ENCODE measurements at places on chromosomes 7 and 10.

DNA sequence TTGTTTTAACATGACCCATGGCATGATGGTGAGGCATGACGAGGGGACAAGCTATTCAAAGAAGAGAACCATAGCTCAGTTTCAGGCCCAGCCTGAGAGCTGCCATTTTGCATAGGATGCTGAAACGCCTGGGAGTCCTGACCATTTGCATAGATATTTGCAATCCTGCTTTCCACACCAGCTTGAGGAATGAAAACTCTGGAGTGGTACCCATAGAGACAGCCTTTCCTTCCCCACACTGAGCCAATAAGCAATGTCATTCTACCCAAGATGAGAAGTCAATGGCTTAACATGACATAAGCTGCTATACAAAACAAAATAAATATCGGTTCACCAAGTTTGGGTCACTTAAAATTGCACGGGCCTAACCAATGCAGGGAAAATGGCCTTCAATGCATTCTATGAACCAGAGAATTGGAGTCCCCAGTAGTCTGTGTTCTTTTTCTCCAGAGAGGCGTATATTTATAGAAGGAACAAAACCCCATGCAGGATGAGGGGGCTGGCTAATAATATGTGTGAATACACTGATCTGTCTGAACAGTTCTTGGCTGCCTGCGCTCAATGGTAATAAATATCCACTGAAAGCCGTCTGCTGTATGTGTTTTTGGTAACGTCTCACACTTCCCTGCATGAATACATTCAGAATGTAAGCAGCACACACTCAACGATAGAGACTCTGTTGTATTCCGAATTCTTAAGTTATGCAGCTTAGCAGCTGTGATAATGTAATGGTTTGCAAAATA lies 329.3 kb downstream of the FRMD4A start:
- no peak for DNase-seq

GRCh38 chr10:30219971-30220751 lies 128.9 kb downstream of the MTPAP start:
- no peak for DNase-seq

- no peak for DNase-seq
Measured at GRCh38 chr7:55018361-55019190, at the start of gene EGFR. Gene EGFR, plus strand, starts transcription at chr7:55019017. Its CDS starts 261 bp downstream, at chr7:55019278.

DNA sequence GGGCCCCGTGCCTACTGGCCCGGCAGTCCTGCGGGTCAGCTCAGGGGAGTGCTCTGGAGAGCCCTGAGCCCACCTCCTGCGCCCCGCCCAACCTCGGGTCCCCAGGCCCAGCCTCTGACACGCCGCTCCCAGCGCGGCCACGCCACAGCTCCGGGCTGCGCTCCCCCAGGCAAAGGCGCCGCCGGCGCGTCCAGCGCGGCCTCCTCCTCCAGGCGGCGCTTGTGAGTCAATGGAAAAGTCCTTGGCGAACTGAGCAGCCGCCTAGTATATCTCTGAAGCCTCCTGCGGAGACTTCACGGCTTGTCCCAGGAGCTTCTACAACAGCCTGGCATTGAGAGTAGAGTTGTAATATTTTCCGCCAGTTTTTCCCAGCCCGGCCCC lies 29.5 kb upstream of the BMS1 start:
- DNase-seq, result peak; percentile 60

DNA sequence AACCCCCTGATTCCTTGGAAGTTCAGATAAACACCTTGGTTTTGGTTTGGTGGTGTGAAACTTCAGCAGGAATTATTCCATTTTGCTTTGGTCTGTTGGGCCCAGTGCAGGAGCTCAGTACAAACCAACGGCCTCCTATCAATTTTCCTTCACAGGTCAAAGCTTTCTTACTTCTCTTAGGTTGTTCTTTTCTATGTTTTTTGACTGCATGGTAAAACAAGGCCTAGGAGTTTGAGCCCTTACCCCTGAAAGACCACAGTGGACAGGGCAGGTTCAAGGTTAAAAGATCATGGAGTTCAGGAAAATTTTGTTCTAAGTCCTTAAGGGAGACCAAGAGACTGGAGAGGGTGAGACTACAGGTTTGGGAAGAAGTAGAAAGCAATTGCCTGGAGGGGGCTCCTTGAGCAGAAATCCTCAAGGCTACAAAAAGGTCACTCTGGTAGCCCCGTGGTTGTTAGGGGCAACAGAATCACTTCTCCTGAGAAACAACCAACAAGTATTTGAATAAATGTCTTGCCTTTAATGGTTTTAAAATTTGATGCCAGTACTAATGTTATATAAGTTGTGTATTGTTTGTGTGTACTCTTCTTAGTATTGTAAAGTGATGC lies 40.9 kb upstream of the FHIP2A start:
- no peak for DNase-seq

DNA sequence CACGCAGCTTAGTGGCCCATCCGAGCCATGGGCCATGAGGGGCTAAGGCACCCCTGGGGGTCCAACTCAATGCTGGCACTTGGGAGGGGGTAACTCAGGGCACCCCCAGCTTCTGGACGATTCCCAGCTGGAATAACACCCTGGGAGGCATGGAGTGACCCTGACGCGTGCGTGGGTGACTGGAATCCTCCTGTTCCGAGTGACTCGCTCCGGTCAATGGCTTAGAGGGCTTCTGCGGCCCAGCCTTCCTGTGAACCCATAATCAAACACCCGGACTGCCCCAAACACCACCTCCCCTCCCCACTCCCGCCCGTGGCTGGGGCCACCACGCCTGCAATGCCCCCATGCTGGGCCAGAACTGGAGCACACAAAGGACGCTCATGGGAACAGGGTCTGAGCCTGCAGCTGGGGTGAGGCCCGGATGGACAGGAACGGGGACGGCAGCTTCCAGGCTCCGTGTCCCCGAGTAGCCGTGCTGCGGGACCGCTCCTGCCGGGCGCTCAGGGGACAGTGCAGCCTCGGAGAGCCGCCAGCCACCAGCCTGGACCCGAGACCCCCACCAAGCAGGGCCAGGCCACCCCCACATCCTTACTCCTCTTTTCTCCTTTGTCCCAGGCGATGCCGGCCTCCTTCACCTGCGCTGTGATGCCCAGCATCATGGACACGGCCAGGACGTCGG lies 8.5 kb downstream of the INTS1 start:
- DNase-seq, result no peak

- DNase-seq, result no peak
Measured at GRCh38 chr7:29345590-29345989, 151.0 kb downstream of the CHN2 start.

- DNase-seq, result no peak
Measured at GRCh38 chr10:83965473-83965872, 173.8 kb upstream of the GHITM start.

GRCh38 chr10:16545116-16545736 lies 23.5 kb upstream of the C1QL3 start:
- no peak for DNase-seq

DNA sequence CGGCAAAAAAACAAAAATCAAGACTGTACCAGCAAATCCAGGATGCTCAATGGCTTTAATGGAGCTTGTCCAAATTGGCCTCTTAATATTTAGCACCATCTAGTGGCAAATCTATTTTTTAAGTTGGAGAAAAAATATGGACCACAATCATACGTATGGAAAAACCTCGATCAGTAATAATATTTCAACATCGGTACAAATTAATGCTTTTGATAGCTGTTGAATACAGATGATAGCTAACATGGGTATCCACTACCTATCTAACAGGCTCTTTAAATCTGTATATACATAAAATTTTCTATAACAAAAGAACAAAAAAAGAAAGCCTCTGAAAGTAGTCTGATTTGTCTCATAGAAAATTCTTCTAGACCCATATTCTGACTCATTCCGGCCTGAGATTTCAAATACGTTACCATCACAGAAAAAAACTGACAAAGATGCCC lies 29.2 kb downstream of the COA1 start:
- no peak for DNase-seq

- DNase-seq, result no peak
Measured at GRCh38 chr7:116673457-116673865, 1.5 kb downstream of the MET start.

- no peak for DNase-seq
Measured at GRCh38 chr7:49630513-49630912, 142.9 kb upstream of the VWC2 start.

DNA sequence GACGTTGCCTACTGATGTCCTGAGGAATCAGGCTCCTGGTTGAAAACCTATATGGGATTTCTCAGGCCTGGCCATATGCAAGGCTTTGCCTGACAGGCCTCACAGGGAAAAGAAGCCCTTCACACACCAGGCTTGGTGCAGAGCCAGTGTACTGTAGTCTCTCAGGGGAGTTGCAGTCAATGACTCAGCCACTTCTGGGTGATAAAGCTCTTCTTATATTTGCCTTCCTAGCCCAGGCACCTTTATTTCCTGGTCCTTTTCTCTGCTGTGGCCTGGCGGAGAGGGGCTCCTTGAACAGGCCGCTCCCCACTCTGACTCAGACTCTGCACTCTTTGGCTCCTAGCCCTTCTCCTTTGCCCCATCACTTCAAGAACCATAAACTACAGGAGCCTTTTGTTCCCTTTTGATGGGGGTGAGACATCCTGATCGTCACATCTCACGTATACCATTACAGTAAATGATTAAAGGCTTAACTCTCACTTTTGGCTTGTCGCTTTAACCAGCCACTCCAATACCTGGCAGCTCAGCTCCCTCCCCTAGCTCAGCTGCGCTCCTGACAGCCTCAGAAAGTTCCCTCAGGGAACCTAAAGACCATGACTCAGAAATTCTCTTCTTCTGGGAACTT lies 33.5 kb downstream of the DPY19L1 start:
- no peak for DNase-seq

- DNase-seq, result no peak
Measured at GRCh38 chr10:70807556-70807955, 8.2 kb upstream of the SGPL1 start.

GRCh38 chr7:81484261-81484660 lies 285.6 kb downstream of the HGF start:
- DNase-seq, result no peak

- DNase-seq, result no peak
Measured at GRCh38 chr7:131604841-131605279, 48.4 kb upstream of the PODXL start.

GRCh38 chr10:18179891-18180290 lies 39.7 kb downstream of the CACNB2 start:
- no peak for DNase-seq

GRCh38 chr10:78727728-78728127 lies 341.0 kb upstream of the ZMIZ1 start:
- DNase-seq, result no peak

- no peak for DNase-seq
Measured at GRCh38 chr10:33463011-33463410, 128.5 kb upstream of the NRP1 start.

- no peak for DNase-seq
Measured at GRCh38 chr7:112184455-112184854, 21.7 kb downstream of the DOCK4 start.

- DNase-seq, result no peak
Measured at GRCh38 chr10:51423121-51423452, 276.3 kb downstream of the CSTF2T start.

DNA sequence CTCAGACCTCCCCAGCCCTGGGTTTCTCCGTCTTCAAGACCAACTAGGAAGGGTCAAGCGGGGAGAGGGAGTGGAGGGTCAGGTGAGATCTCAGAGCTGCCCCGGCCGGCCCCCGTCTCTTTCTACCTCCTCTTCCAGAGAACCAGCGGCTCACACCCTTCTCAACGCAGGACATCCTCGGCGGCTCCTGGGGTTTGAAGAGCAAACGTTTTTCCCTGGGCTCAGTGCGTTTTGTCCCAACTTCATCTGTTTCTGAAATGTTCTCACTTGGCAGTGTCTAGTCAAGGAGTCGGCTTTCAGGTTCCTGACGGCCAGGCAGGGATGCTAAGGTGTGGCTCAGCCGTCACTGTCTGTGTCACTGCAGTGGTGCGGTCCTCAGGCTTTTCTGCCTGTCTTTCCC lies 416.4 kb upstream of the FOXK1 start:
- no peak for DNase-seq

DNA sequence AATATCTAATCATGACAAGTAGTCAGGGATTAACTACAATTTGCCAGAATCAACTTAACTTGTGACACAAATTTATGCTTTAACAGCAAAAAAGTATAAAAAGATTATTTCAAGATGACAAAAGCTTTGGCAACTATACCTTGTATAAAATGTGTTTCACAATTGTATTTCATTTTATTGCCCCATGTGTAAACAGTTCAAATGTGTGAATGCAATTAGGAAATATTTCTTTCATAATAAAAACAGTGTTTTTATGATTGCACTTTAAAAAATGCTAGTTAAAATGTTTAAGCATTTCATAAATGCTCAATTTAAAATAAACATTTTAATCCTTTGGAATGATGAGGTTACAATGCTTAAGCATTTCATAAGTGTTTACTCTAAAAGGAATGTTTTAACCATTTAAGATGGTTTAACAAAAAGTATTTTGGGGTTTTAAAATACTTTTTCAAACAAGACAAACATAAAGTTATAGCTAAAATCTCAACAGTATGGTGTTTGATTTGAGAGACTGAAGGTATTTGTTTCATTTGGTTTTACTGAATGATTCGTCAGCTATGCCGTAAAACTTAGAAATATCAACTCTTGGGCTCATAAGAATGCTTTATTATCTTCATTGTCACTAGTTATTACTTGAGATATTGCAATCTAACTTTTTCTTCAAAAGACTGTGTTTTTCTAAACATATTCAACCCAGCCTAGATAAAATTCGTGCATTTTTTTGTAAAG lies 50.1 kb downstream of the SFTPD start:
- DNase-seq, result no peak

- no peak for DNase-seq
Measured at GRCh38 chr10:3668966-3669330, 116.1 kb downstream of the KLF6 start.

DNA sequence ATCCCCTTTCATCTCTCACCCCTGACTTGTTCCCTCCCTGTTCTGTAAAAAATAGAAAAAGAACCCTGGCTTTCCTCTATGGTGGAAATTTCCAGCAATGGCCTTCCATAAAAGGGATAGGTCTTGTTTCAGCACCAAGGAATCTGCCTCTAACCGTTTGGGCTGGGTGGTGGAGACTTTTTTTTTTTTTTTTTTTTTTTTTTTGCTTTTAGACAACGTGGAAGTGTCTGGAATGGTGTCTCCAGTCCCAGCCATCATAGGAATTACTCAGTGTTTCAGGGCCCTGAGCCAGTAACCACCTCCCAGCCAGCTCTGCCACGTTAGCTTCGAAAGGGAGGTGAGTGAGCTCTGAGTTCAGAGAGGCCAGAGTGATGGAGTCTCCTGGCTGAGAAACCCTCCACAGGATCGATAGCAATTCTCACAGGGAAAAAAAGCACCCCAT lies 97.3 kb upstream of the COL1A2 start:
- DNase-seq, result no peak

GRCh38 chr10:47182934-47183703 lies 116.9 kb upstream of the GDF10 start:
- DNase-seq, result no peak

GRCh38 chr7:11315666-11316258 lies 342.1 kb downstream of the PHF14 start:
- no peak for DNase-seq

Measured in activated CD4-positive, CD25-positive, alpha-beta regulatory T cell (primary cell).